ENCODE measurements at places on chromosomes 3 and 15.

DNA sequence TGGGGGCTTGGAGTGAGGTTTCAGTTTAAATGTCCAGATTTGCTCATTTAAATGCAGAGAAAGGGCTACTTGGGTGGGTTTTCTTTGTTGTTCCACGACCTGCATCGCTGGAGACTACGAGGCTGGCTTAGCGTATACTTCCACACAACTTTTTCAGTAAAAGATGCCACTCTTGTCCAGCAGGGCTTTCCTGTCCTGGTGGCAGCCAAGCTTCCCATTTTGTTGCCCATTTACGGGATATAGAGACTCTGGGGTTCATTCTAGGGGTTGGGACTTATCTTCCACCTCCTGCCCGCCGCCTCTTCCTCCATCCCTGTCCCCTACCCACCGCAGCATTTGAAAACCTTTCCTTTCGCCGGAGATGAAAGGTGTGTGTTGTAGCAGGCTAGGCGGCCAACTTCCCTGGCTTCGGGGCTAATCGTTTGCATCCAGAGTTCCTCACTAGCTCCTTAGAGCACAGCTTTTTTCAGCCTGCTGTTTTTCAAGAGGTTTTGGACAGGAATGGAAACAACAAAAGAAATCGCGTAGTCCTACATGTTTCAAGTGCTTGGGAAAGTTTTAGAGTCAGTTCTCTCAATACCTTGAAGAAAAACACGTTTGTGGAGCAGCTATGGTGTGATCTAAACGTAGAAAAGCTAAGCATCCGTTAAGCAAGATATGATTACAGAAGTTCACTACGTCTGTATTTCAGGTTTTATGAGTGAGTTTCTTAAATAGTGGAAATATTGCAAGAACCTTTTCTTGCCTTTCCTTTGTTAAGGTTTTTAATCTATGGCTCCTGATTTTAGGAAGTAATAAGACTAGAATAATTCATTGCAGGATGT lies 843 bp downstream of the CHRNA5 start:
- no peak for DNase-seq

GRCh38 chr15:37698679-37699078 lies 235.8 kb upstream of the TMCO5A start:
- DNase-seq, result no peak

- no peak for DNase-seq
Observed at GRCh38 chr15:99095626-99096025, 9.3 kb upstream of the SYNM start.

DNA sequence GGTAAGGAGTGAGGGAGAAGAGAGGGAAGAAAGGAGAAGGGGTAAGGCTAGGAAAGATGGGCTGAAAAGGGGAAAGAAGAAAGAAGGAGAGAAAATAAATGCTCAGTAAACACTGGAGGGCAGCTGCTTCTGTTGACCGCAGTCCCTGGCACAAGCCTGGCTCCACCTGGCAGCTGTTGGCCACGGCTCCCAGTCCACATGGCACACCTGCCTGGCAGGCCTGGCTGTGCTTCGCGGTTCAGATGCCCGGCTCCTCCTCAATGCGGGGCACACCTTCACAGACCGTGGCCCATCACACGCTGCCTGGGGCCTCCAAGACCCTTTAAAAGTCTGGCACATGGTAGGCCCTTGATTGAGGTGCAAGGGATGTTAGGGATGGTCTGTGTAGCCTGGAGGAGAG lies 516.8 kb upstream of the PROK2 start:
- DNase-seq, result no peak

- DNase-seq, result peak; percentile 83
Observed at GRCh38 chr3:118628704-118629341, 405.8 kb downstream of the IGSF11 start.

- DNase-seq, result no peak
Observed at GRCh38 chr15:38335116-38335515, 82.5 kb downstream of the SPRED1 start.

- DNase-seq, result no peak
Observed at GRCh38 chr15:60899322-60899966, 329.7 kb downstream of the RORA start.

DNA sequence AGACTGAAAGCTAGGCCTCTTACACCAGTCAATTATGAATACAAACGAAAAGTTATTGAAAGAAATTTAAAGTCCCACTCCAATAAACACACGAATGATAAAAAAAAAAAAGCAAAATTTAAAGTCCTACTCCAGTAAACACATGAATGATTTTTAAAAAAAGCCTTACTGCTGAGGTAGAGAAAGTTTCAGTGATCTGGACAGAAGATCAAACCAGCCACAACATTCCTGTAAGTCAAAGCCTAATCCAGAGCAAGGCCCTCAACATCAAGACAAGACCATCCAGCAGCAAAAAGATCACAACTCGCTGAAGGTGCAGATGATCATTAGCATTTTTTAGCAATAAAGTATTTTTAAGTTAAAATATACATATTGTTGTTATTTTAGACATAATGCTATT lies 95.6 kb upstream of the LIPC start:
- DNase-seq, result no peak

GRCh38 chr15:79094611-79095021 lies 4.0 kb upstream of the RASGRF1 start:
- DNase-seq, result no peak

GRCh38 chr3:143134471-143134870 lies 14.9 kb downstream of the CHST2 start:
- DNase-seq, result no peak

All from iPS DF 6.9 (cell line).